NCI-H1092 (cell line): ENCODE measurements at places on chromosomes 6 and 20.

- DNase-seq = no peak
Observed at GRCh38 chr6:34295721-34296120, 46.9 kb upstream of the SMIM29 start.

- no peak for DNase-seq
Observed at GRCh38 chr6:82507112-82507511, 143.5 kb downstream of the TPBG start.

GRCh38 chr6:52958546-52959255 is 36.4 kb downstream of the GSTA4 start:
- no peak for DNase-seq

GRCh38 chr6:135117413-135117968 is 62.9 kb upstream of the HBS1L start:
- no peak for DNase-seq

- no peak for DNase-seq
Observed at GRCh38 chr6:40444811-40445210, 142.4 kb downstream of the LRFN2 start.
